ENCODE measurements at places on chromosomes 4 and X. TPM values are rescaled to one million over a fixed set of nuclear protein-coding genes. Genes with fewer than 3 reads are reported as not detected.
A peak's percentile ranks its signal among the peaks of the same experiment; 100 is the strongest.

- H3K27me3 ChIP-seq, result no peaks in the 10 kb centered on the region
- H3K36me3 ChIP-seq, result no peaks in the 10 kb centered on the region
- no peak for DNase-seq
Measured at GRCh38 chr4:121168446-121169281, 4.5 kb upstream of the TNIP3 start.

GRCh38 chr4:142728233-142728632, 117.9 kb downstream of the INPP4B start:
- no peak overlapping the region for H3K4me3 ChIP-seq
- H3K27me3 ChIP-seq, result no peaks in the 10 kb centered on the region
- peaks cover 4% of the 10 kb centered on the region for H3K4me1 ChIP-seq
- no peaks in the 10 kb centered on the region for H3K36me3 ChIP-seq
- H3K27ac ChIP-seq, result no peak overlapping the region

DNA sequence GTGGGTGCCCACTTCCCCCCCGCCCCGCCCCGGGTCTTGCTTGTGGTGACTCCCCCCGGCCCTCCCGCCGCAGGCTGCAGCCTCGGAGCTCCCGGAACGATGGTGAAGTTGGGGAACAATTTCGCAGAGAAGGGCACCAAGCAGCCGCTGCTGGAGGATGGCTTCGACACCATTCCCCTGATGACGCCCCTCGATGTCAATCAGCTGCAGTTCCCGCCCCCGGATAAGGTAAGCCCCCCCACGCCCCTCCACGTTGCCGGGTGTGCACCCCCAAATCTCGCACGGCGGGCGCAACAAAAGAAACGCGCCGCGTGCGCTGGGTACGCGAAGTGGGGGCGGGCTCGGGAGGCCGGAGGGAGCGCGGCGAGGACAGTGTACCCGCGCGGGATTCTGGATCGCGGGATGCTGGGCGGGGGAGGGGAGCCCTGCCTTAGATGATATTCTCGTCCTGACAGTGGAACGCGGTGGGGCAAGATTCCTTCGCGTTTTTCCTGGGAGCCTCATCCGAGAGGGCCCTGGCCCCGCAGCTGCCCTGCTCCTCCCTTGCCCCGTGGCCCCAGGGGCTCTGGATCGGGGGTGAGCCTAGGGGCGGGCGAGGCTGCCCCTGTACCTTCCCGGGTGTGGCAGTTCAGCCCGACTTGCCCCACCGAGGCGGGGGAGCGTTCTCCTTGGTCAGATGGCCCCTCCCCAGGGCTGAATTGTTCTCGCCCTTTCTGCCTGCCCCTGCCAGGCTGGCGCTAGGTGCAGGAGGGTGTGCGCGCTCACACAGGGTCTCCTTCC, 819 bp downstream of the NSG1 start:
- H3K4me1 ChIP-seq, result peaks cover 12% of the 10 kb centered on the region
- no peaks in the 10 kb centered on the region for H3K27me3 ChIP-seq
- DNase-seq, result peak; percentile 30
- H3K36me3 ChIP-seq, result no peaks in the 10 kb centered on the region
- no peak overlapping the region for H3K4me3 ChIP-seq

- no peak for DNase-seq
- no peak overlapping the region for H3K4me3 ChIP-seq
- no peaks in the 10 kb centered on the region for H3K4me1 ChIP-seq
- H3K36me3 ChIP-seq, result no peaks in the 10 kb centered on the region
Measured at GRCh38 chrX:151970027-151970426, 4.4 kb downstream of the GABRE start.

DNA sequence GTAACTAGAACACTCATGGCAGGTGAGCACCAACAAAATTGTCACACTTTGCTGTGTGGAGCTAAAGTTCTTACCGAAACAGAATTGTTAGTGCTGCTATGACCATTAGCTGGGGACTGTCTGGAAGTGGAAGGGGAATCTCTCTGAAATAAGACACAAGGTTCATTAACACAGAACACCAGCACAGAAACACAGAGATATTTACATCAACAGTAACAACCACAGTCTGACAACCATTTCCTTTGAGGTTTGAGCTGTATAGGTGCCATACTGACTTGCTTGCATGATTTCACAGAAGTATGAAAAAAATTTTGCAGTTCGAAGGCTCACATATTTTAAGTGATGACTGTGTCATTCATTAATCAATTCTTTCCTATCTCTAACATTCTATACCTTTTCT, 109.8 kb downstream of the NYX start:
- H3K27ac ChIP-seq, result peak overlapping the region; percentile 24
- no peaks in the 10 kb centered on the region for H3K36me3 ChIP-seq
- H3K27me3 ChIP-seq, result no peaks in the 10 kb centered on the region
- peaks cover 7% of the 10 kb centered on the region for H3K4me1 ChIP-seq

DNA sequence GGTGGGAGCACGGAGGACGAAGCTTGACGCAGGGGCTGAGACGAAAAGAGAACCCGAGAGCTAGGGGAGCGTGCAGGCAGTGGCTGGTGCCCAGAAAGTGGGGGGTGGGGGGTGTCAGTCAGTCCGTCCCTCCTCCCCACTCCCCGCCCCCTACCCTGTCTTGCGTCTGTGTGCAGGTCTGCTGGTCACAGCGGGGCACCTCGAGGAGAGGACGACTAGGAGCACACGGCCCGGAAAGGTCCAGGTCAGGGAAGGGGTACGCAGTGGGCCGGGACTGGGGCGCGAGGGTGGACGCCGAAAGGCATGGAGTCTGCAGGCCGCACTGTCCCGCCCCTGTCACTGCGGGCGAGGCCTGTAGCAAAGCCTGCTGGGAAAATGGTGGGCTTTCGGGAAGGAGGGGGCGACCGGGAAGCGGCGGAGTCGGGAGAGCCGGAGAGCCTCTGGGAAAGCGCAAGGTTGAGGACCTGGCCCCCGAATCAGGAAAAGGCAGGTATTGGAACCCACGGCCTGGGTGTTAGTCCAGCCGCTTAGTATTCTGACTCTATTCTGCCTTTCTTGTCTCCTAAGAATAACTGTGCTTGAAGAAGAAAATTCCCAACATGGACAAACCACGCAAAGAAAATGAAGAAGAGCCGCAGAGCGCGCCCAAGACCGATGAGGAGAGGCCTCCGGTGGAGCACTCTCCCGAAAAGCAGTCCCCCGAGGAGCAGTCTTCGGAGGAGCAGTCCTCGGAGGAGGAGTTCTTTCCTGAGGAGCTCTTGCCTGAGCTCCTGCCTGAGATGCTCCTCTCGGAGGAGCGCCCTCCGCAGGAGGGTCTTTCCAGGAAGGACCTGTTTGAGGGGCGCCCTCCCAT, 769 bp downstream of the TCEAL1 start:
- peak overlapping the region; percentile 82 for H3K4me3 ChIP-seq
- H3K27me3 ChIP-seq, result no peaks in the 10 kb centered on the region
- no peaks in the 10 kb centered on the region for H3K36me3 ChIP-seq
- peaks cover 4% of the 10 kb centered on the region for H3K4me1 ChIP-seq
- peak overlapping the region; percentile 70 for H3K27ac ChIP-seq
- peak; percentile 44 for DNase-seq

Gene CPXCR1
- not detected for total RNA-seq

GRCh38 chr4:55363691-55364351, 17.8 kb downstream of the SRD5A3 start:
- no peaks in the 10 kb centered on the region for H3K27me3 ChIP-seq
- no peak overlapping the region for H3K27ac ChIP-seq
- H3K4me3 ChIP-seq, result no peak overlapping the region
- no peaks in the 10 kb centered on the region for H3K4me1 ChIP-seq
- DNase-seq, result no peak

DNA sequence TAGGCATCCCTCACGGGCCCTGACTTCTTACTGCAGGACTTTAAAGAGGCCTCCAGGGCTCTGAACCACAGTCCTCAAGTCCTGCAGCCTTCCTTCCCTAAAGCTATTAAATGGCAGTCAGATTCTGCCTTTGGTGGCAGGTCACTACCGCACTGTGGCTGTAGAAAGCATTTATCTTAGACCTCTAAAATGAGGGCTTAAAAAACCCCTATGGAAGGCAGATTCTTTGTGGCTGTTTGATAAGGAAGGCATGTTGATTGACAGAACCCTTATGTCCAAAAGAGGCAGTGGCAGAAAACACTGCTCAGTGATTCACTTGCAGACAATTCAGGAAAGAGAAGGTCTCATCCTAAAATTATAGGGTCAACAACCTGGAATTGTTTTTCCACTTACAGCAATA, 79.2 kb downstream of the FBXL5 start:
- H3K27ac ChIP-seq, result no peak overlapping the region
- DNase-seq, result no peak
- H3K4me3 ChIP-seq, result no peak overlapping the region
- H3K36me3 ChIP-seq, result no peaks in the 10 kb centered on the region
- no peaks in the 10 kb centered on the region for H3K4me1 ChIP-seq

GRCh38 chr4:78612398-78613178, 61.0 kb downstream of the ANXA3 start:
- no peak for DNase-seq
- no peaks in the 10 kb centered on the region for H3K27me3 ChIP-seq
- H3K4me3 ChIP-seq, result no peak overlapping the region
- H3K27ac ChIP-seq, result no peak overlapping the region

GRCh38 chr4:1579001-1579900, 104.9 kb downstream of the FAM53A start:
- peak; percentile 75 for DNase-seq
- H3K4me1 ChIP-seq, result peaks cover 5% of the 10 kb centered on the region
- no peaks in the 10 kb centered on the region for H3K36me3 ChIP-seq
- H3K27ac ChIP-seq, result peak overlapping the region; percentile 82

GRCh38 chr4:124846306-124846705, 133.8 kb upstream of the ANKRD50 start:
- H3K27ac ChIP-seq, result no peak overlapping the region
- H3K4me1 ChIP-seq, result no peaks in the 10 kb centered on the region
- DNase-seq, result no peak
- H3K27me3 ChIP-seq, result no peaks in the 10 kb centered on the region
- H3K4me3 ChIP-seq, result no peak overlapping the region
- H3K36me3 ChIP-seq, result no peaks in the 10 kb centered on the region

DNA sequence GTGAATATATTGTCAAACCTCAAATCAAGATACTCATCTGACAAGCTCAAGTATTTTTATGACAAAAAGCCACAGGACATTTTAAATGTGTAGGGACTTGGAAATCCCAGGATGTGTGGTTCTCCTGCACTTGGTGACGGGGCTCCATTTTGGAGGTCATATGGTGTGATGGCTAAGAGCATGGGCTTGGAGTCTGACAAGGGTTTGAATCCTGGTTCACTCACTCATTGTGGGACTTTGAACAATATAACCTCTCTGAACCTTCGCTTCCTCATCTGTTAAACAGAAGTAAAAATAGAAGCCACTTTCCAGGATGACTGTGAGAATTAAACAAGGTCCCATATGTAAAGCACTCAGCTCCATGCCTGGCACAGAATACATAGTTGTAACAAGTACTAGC, 99.6 kb downstream of the SMIM20 start:
- H3K27ac ChIP-seq, result no peak overlapping the region
- H3K36me3 ChIP-seq, result no peaks in the 10 kb centered on the region
- no peaks in the 10 kb centered on the region for H3K27me3 ChIP-seq

Gene APLN
- total RNA-seq, result 0.11 TPM

DNA sequence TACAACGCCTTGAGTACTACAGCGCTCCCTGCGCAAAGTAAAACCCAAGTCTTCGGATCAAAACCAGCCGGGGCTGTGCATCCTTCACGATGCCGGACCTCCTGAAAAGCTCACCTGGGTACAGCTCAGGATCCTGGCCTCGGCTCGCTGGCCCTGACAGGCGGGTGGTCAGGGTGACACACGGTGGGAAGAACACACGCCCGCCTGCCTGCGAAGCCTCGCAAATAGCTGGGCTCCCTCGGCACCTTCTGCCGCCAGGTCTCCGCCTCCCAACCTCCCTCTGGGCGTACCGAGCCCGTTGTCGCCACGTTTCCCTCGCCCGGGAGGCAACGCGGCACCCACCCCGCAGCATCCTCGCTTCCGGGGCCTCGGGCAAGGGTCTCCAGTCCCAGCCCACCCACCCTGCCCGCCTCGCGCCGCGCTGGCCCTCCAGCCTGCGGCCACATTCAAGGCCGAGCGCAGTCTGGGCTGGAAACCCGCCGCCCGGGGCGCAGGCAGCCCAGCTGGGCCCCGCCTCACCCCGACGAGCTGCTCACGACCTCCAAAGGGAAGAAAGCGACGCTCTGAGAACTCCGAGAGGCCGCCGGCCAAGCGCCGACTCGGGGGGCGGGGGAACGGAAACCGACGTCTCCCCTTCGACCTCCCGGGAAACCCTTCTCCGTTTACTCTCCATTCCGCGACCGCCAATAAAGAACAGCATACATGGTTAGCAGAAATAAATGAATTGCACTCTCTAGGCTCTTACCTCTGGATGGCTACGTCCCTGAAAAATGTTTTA, 511 bp downstream of the PPM1K start:
- H3K36me3 ChIP-seq, result no peaks in the 10 kb centered on the region
- peak overlapping the region; percentile 99 for H3K27ac ChIP-seq
- peak overlapping the region; percentile 91 for H3K4me3 ChIP-seq
- H3K27me3 ChIP-seq, result no peaks in the 10 kb centered on the region
- DNase-seq, result peak; percentile 69

Data from CD8-positive, alpha-beta memory T cell (primary cell).